ENCODE measurements at places on chromosomes 7 and 10. TPM values are rescaled to one million over a fixed set of nuclear protein-coding genes. Genes with fewer than 3 reads are reported as not detected.

DNA sequence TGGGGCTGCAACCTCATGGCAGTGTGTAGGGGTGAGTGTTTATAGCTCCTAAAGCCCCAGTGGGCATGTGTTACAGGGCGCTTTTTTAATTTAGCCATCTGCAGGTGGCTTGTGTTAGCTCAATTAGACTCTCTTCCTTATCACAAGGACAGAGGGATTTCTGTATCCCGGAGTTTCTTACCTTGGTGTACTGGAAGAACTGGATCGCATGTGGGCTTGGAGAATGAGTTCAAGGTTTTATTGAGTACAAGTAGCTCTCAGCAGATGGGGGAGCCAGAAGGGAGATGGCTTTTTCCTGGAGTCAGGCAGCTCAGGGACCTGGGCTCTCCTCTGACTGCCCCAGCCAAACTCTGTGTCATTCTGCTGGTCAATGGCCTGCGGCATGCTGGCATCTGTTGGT lies 153.5 kb upstream of the C7orf33 start:
- DNase-seq: no peak
- no peak overlapping the region for H3K4me3 ChIP-seq
- H3K36me3 ChIP-seq: no peaks in the 10 kb centered on the region
- H3K4me1 ChIP-seq: no peaks in the 10 kb centered on the region
- H3K27me3 ChIP-seq: peaks cover 2% of the 10 kb centered on the region

- no peak overlapping the region for H3K27ac ChIP-seq
- no peaks in the 10 kb centered on the region for H3K4me1 ChIP-seq
- no peaks in the 10 kb centered on the region for H3K36me3 ChIP-seq
- H3K27me3 ChIP-seq: no peaks in the 10 kb centered on the region
- no peak for DNase-seq
These were observed 519.7 kb upstream of the PFKP start for GRCh38 chr10:2547606-2548005.

DNA sequence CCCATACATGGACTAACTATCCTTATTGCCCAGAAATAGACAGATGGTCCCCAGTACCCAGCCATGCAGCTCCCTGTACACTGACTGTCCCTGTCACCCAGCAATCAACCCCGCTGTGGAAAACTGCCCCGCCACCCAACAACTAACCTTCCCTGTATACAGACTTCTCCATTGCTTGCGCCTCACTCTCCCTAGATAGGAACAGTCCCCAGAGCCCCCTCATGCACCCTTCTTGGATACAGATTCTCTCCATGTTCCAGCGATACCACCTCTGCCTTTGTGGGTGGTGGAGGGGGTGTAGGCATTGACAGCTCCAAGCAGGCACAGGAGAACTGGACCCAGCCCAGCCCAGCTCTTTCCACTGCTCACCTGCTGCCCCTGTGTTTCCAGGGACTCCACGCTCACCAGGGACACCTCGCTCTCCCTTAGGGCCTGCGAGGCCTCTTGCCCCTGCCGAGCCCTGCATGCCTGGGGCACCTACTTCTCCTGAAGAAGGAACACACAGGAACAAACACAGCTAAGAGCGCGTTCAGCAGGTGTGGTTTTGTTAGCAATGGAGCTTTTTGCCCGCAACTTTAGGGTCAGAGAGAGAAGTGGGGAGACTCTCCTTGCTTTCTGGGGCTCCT lies 7.2 kb downstream of the SFTPD start:
- H3K27me3 ChIP-seq: peaks cover 3% of the 10 kb centered on the region
- peak; percentile 45 for DNase-seq
- no peak overlapping the region for H3K4me3 ChIP-seq

VWDE gene
- total RNA-seq: 1.9 TPM

ADCK2 gene
- total RNA-seq: 28.1 TPM

GRCh38 chr10:21159669-21160068 lies 262.6 kb upstream of the NEBL start:
- H3K27ac ChIP-seq: no peak overlapping the region
- H3K4me1 ChIP-seq: no peaks in the 10 kb centered on the region
- H3K36me3 ChIP-seq: no peaks in the 10 kb centered on the region
- H3K4me3 ChIP-seq: no peak overlapping the region
- DNase-seq: no peak

- no peak overlapping the region for H3K27ac ChIP-seq
- H3K27me3 ChIP-seq: peaks cover 5% of the 10 kb centered on the region
- no peak overlapping the region for H3K4me3 ChIP-seq
- no peak for DNase-seq
These were observed 13.4 kb downstream of the USP54 start for GRCh38 chr10:73577788-73578187.

- no peak for DNase-seq
- H3K27ac ChIP-seq: no peak overlapping the region
- no peaks in the 10 kb centered on the region for H3K36me3 ChIP-seq
These were observed 120.9 kb downstream of the C10orf105 start for GRCh38 chr10:71598621-71599055.

DNA sequence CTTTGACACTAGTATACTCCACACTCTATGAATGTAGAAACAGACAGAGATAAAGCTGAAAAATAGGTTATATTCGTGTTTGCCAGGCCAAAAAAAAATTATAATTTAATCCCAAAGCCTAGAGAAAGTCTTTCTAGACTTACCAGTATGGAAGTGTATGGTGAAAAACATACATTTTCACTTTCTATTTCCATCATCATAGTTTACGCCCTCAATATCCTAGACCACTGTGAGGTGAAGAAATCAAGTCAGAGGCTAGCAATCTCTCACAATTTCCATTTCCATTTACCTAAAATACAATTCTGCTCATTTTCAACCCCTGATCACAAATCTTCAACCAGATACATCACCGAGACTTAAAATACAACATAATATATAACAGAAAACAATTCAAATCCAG lies 16.2 kb downstream of the GPR22 start:
- no peak for DNase-seq
- H3K27me3 ChIP-seq: no peaks in the 10 kb centered on the region
- H3K4me1 ChIP-seq: peaks cover 11% of the 10 kb centered on the region
- H3K27ac ChIP-seq: no peak overlapping the region

DNA sequence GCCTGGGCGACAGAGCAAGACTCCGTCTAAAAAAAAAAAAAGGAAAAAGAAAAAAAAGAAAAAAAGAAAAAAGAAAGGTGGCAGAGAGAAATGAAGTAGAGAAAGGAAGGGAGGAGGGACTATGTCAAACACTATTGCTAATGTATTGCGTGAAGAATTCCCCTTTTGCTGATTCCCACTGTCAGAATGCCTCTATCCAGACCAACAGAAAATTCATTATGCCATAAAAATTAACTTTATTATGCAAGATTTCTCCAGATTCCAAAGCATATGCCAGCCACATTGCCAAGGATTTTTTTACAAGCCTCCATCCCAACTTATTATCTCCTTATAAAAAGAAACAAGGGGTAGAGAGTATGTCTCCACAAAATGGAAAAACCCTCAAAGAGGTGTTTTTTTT lies 209.3 kb downstream of the MTERF1 start:
- H3K4me3 ChIP-seq: no peak overlapping the region
- H3K4me1 ChIP-seq: no peaks in the 10 kb centered on the region
- no peaks in the 10 kb centered on the region for H3K27me3 ChIP-seq
- no peaks in the 10 kb centered on the region for H3K36me3 ChIP-seq
- DNase-seq: no peak

GRCh38 chr10:122577311-122577885 lies 16.8 kb downstream of the DMBT1 start:
- H3K4me3 ChIP-seq: no peak overlapping the region
- H3K4me1 ChIP-seq: no peaks in the 10 kb centered on the region
- H3K27ac ChIP-seq: no peak overlapping the region
- no peak for DNase-seq

- peaks cover 67% of the 10 kb centered on the region for H3K36me3 ChIP-seq
- H3K27ac ChIP-seq: peak overlapping the region; percentile 92
- H3K4me3 ChIP-seq: peak overlapping the region; percentile 14
- DNase-seq: peak; percentile 67
- H3K4me1 ChIP-seq: peaks cover 36% of the 10 kb centered on the region
- no peaks in the 10 kb centered on the region for H3K27me3 ChIP-seq
These were observed 27.0 kb downstream of the SND1 start for GRCh38 chr7:127678947-127679346.

- peaks cover 28% of the 10 kb centered on the region for H3K27me3 ChIP-seq
- H3K4me1 ChIP-seq: peaks cover 4% of the 10 kb centered on the region
- no peak overlapping the region for H3K27ac ChIP-seq
- H3K36me3 ChIP-seq: no peaks in the 10 kb centered on the region
These were observed 157.2 kb downstream of the PRPF18 start for GRCh38 chr10:13743963-13744362.

GRCh38 chr10:113569576-113569975 lies 16.7 kb downstream of the HABP2 start:
- no peak overlapping the region for H3K4me3 ChIP-seq
- no peaks in the 10 kb centered on the region for H3K27me3 ChIP-seq
- no peak for DNase-seq
- H3K27ac ChIP-seq: no peak overlapping the region
- no peaks in the 10 kb centered on the region for H3K4me1 ChIP-seq

CYP3A4 gene
- total RNA-seq: not detected

GRCh38 chr7:100693312-100694097 lies 545 bp downstream of the GIGYF1 start:
- peaks cover 28% of the 10 kb centered on the region for H3K4me1 ChIP-seq
- DNase-seq: peak; percentile 69
- H3K4me3 ChIP-seq: peak overlapping the region; percentile 95
- H3K27me3 ChIP-seq: peaks cover 13% of the 10 kb centered on the region
- peak overlapping the region; percentile 96 for H3K27ac ChIP-seq

PCLO gene
- not detected for total RNA-seq

DNA sequence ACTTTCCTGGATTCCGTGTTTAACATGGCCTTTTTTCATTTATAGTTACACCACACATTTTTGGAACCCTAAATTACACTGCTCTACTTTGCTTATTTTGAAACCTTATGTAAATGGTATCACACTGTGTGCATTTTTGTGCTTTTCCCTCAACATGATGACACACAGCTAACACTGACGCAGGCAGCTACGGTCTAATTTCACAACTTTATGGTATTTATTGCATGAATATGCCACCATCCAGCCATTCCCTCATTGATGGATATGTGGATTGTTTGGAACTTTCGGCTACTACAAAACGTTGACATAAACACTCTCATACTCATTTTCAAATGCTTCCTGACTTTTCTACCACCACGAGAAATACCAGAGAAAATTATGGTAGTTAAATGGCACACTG lies 6.9 kb downstream of the PAPOLB start:
- H3K36me3 ChIP-seq: no peaks in the 10 kb centered on the region
- no peak for DNase-seq
- H3K27me3 ChIP-seq: peaks cover 18% of the 10 kb centered on the region
- no peak overlapping the region for H3K4me3 ChIP-seq
- peaks cover 6% of the 10 kb centered on the region for H3K4me1 ChIP-seq
- no peak overlapping the region for H3K27ac ChIP-seq

DNA sequence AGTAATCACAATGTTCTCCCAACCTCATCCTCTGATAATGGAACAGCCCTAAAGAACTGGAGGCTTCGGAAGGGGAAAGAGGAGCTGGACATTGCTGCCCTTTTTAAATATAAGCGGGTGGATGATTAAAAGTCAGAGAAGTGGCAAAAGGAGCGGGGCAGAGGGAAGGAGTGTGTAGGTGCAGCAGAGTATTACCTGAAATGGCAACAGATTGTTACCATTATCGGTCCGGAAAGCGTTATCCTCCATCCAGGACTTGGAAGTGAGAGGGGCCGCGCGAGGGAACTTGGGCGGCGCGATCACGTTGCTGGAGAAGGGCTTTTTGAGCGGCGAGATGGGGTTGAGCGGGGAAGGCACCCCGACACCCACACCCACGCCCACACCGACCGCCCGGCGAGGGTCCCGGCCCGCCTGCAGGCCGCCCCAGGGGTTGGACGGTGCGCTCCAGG lies 51.7 kb downstream of the CPEB3 start:
- H3K27ac ChIP-seq: peak overlapping the region; percentile 45
- H3K36me3 ChIP-seq: peaks cover 18% of the 10 kb centered on the region
- DNase-seq: no peak

VIM gene
- total RNA-seq: 178 TPM

DNA sequence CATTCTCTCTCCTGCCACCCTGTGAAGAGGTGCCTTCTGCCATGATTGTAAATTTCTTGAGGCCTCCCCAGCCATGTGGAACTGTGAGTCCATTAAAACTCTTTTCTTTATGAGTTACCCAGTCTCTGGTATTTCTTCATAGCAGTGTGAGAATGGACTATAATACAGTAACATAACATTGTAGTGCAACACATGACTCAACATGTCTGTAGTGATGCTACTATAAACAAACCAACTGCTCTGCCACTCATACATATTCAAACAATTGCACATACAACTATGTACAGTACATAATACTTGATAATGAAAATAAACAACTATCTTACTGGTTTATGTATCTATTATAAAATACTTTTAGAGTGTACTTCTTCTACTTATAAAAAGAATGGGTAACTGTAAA lies 7.1 kb downstream of the ATOH7 start:
- H3K4me3 ChIP-seq: no peak overlapping the region
- H3K36me3 ChIP-seq: no peaks in the 10 kb centered on the region
- H3K4me1 ChIP-seq: no peaks in the 10 kb centered on the region
- DNase-seq: no peak
- peaks cover 23% of the 10 kb centered on the region for H3K27me3 ChIP-seq

GRCh38 chr7:78039790-78040776 lies 241.5 kb downstream of the PHTF2 start:
- H3K27me3 ChIP-seq: peaks cover 11% of the 10 kb centered on the region
- no peak overlapping the region for H3K4me3 ChIP-seq
- no peaks in the 10 kb centered on the region for H3K36me3 ChIP-seq
- H3K27ac ChIP-seq: no peak overlapping the region
- no peaks in the 10 kb centered on the region for H3K4me1 ChIP-seq

DNA sequence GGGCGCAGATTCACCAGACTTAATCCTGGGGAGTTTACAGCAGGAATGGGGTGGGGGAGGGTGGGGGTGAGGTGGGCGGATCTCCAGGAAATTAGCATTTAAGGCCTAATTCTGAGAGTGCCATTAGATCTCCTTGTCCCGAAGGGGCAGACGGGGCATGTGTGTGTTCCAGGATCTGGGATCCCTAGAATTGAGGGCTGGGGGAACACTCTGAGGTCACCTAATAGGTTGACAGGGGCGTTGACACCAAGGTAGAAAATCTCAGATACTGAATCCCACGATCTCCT lies 9.4 kb upstream of the EPHB4 start:
- peaks cover 4% of the 10 kb centered on the region for H3K4me1 ChIP-seq
- H3K27ac ChIP-seq: no peak overlapping the region
- DNase-seq: no peak
- peak overlapping the region; percentile 76 for H3K4me3 ChIP-seq
- H3K36me3 ChIP-seq: no peaks in the 10 kb centered on the region

- H3K27me3 ChIP-seq: no peaks in the 10 kb centered on the region
- H3K27ac ChIP-seq: no peak overlapping the region
- DNase-seq: peak; percentile 65
- H3K4me1 ChIP-seq: peaks cover 41% of the 10 kb centered on the region
- no peak overlapping the region for H3K4me3 ChIP-seq
- H3K36me3 ChIP-seq: peaks cover 35% of the 10 kb centered on the region
These were observed 98.2 kb downstream of the RNF216 start for GRCh38 chr7:5683280-5683670.

- H3K4me1 ChIP-seq: no peaks in the 10 kb centered on the region
- no peaks in the 10 kb centered on the region for H3K27me3 ChIP-seq
- no peak overlapping the region for H3K27ac ChIP-seq
- no peak overlapping the region for H3K4me3 ChIP-seq
- no peak for DNase-seq
These were observed 179.9 kb upstream of the CXCL12 start for GRCh38 chr10:44564790-44565189.

ANKRD1 gene
- not detected for total RNA-seq

- no peak overlapping the region for H3K4me3 ChIP-seq
- no peaks in the 10 kb centered on the region for H3K36me3 ChIP-seq
- peak; percentile 74 for DNase-seq
- H3K27me3 ChIP-seq: no peaks in the 10 kb centered on the region
- H3K27ac ChIP-seq: peak overlapping the region; percentile 39
These were observed 15.5 kb downstream of the ZMIZ1 start for GRCh38 chr10:79084012-79084971.

Data from activated CD4-positive, alpha-beta T cell treated with anti-CD3 and anti-CD28 coated beads, Interleukin-2, amount 10 ng/mL, durations not matched to agents 24 days and 14 days (primary cell).